ENCODE measurements at places on chromosomes 7 and 10. TPM values are rescaled to one million over a fixed set of nuclear protein-coding genes. Genes with fewer than 3 reads are reported as not detected.

- no peak overlapping the region for H3K4me3 ChIP-seq
- no peak overlapping the region for H3K27ac ChIP-seq
- H3K36me3 ChIP-seq, result no peaks in the 10 kb centered on the region
- no peaks in the 10 kb centered on the region for H3K27me3 ChIP-seq
Measured at GRCh38 chr7:13257661-13258060, 570.2 kb downstream of the ARL4A start.

DNA sequence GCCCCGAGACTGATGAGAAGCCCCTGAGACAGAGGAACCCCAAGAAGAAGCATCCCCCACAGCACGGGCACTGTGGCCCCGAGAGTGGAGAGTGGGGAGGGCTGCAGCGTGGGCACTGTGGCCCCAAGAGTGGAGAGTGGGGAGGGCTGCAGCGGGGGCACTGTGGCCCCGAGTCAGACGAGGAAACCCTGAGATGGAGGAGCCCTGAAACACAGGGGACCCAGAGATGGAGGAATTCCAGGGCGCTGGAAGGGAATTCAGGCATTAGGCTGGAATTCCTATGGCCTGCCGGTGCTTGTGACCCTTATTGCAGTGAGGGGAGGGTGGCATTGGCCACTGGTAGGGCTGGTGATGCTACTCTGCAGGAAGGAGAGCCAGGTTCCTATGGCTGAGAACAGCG lies 168.6 kb upstream of the SHH start:
- H3K36me3 ChIP-seq, result no peaks in the 10 kb centered on the region
- H3K4me3 ChIP-seq, result no peak overlapping the region
- H3K4me1 ChIP-seq, result no peaks in the 10 kb centered on the region
- no peaks in the 10 kb centered on the region for H3K27me3 ChIP-seq
- peak; percentile 12 for DNase-seq

DNA sequence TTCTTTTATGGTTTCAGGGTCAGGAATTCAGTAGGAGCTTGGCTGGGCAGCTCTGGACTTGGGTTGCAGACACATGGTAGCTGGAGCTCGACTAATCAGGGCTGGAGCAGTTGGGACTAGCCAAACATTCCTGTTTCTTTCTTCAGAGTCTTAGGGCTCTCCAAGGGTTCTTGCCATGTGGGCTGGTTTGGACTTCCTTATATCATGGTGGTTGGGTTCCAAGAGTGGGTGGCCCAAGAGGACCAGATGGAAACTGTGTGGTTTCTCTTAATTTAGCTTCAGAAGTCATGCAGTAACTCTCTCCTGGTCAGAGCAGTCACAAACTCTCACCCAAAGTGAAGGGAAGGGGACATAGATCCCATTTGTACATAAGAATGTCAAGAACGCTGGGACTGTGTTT lies 270.1 kb upstream of the FZD1 start:
- H3K27ac ChIP-seq, result no peak overlapping the region
- H3K4me1 ChIP-seq, result no peaks in the 10 kb centered on the region
- no peak for DNase-seq
- H3K36me3 ChIP-seq, result no peaks in the 10 kb centered on the region

GRCh38 chr10:129546106-129546505 lies 79.1 kb downstream of the MGMT start:
- no peak overlapping the region for H3K4me3 ChIP-seq
- no peaks in the 10 kb centered on the region for H3K27me3 ChIP-seq
- no peaks in the 10 kb centered on the region for H3K4me1 ChIP-seq
- no peak for DNase-seq
- H3K36me3 ChIP-seq, result no peaks in the 10 kb centered on the region

DNA sequence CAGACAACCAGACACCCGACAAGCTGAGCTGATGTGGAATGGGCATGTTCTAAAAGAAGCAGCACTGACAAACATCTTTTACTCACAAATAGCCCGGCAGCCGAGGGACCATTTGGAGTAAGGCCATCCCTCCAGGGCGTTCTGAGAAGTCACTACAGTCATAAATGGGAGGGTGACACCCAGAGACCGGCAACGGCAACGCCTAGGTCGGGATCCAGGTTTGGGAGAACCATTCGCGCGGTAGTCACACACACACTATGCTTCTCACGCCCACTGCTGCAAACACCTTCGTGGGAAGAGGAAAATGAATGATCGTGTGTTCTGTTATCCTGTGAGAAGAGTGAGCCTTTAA lies 9.8 kb downstream of the TNS3 start:
- no peaks in the 10 kb centered on the region for H3K4me1 ChIP-seq
- H3K27me3 ChIP-seq, result no peaks in the 10 kb centered on the region
- H3K4me3 ChIP-seq, result no peak overlapping the region

- no peaks in the 10 kb centered on the region for H3K36me3 ChIP-seq
- H3K4me3 ChIP-seq, result no peak overlapping the region
- no peak overlapping the region for H3K27ac ChIP-seq
- DNase-seq, result no peak
- H3K27me3 ChIP-seq, result no peaks in the 10 kb centered on the region
Measured at GRCh38 chr10:46069771-46070463, 23.8 kb upstream of the MSMB start.

Gene ZNHIT1
- 28.4 TPM for total RNA-seq

Gene OR2A5
- not detected for total RNA-seq

Gene LSM8
- total RNA-seq, result 47.1 TPM

Gene SPDYE9
- not detected for total RNA-seq

Gene FAM25G
- total RNA-seq, result not detected
